ENCODE measurements at places on chromosomes 16 and 17. TPM values are rescaled to one million over a fixed set of nuclear protein-coding genes. Genes with fewer than 3 reads are reported as not detected.

C17orf113 gene
- total RNA-seq, result 3.1 TPM

MMP28 gene
- 18.5 TPM for total RNA-seq

PERCC1 gene
- not detected for total RNA-seq

ST6GALNAC2 gene
- 26.0 TPM for total RNA-seq

GINS2 gene
- total RNA-seq, result 5.4 TPM

GLTPD2 gene
- not detected for total RNA-seq

GUCY2D gene
- 0.39 TPM for total RNA-seq

GRCh38 chr17:31550389-31551056, 159.0 kb downstream of the RAB11FIP4 start:
- DNase-seq, result no peak

DNA sequence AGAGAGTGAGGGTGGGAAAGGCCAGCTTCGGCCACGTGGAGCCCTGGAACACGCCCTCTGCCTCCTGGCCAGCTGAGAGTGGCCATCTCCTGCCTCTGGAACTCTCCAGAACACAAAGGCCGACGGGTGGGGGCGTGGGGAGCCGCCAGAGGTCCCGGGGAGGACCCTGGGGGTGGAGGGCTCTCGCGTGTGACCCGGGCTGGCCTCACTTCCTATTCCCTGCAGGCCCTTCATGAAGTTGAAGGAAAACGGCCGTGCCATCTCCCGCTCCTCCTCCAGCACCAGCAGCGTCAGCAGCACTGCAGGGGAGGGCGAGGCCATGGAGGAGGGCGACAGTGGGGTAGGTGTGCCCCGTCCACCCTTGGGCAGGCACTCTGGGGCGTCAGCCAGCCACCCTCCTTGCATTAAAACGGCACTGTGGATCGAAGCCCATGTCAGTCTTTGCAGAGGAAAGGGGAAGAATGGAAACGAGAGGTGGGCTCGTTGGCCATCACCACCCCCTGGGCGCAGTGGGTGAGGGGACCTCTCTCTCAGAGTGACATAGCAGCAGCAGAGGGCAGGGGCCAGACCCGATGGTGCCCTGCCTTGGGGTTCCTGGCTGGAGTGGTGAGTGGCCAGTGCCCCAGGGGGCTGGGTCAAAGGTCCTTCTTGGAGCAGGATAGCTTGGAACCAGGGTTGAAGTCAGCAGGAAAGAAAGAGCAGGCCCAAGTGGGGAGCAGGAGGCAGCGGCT, 37.1 kb downstream of the OR1D5 start:
- no peak for DNase-seq

GRCh38 chr17:51428668-51429495, 168.5 kb downstream of the UTP18 start:
- DNase-seq, result no peak

- DNase-seq, result no peak
Measured at GRCh38 chr16:31253642-31254045, 6.1 kb upstream of the ITGAM start.

GRCh38 chr17:39027455-39028035, 60.3 kb upstream of the FBXO47 start:
- peak; percentile 43 for DNase-seq

DNA sequence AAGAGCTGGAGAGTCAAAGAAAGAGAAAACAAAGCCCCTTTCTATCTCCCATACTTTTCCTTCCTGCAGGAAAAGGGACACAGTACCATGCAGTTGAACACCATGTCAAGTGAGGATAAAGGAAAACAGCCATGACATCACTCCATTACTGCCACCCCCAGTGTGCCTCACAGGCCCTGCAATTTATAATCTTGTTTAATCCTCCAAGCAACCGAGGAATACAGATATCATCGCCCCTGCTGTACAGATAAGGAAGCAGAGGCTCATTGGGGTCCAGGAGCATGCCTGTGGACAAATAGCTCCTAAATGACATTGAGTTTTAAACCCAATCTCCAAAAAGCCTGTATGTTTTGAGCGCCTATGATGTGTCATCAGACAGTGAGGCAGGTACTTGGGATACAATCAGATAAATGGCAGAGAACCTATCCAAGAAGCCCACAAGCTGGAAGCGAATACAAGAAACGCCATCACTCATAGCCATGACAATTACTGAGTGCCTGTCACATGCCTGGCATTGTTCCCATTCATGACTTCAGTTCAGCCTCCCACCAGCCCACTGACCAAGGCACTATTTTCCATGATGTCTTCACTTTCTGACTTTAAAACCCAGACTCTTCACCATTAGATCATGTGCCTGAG, 45.5 kb downstream of the CPPED1 start:
- peak; percentile 75 for DNase-seq

- DNase-seq, result no peak
Measured at GRCh38 chr16:57273359-57273758, 11.1 kb downstream of the PLLP start.

- no peak for DNase-seq
Measured at GRCh38 chr17:8062807-8063483, 24.1 kb downstream of the ALOX15B start.

DNA sequence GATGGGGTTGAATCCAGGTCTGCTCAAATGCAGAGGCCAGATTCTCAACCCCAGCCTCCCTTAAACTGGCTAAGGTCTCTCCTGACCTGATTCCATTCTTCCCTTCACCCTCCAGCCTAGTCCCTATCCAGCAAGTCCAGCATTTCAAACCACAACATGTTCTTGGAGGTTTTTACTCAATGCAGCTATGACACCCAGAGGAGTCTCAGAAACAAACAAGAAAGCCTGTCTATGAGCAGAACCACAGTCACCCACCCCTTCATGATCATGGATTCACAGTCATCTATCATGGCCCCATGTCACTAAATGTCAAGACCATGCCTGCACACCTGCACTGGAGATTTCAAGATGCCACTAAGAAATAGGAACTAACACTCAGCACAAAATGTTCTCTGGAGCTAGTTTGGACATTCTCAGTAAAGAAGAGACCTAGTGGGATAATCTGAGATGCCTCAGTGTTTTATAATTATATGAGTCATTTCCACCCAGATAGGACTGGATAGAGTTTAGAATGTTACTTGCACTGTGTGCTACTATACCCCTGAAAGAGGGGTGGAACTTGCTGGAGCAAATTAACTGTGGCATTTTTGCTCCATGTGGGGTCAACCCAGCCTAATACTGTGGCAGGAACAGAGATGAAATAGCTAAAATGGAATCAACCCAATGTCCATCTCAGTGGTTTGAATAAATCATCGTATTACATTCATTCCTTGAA, 9.5 kb upstream of the METTL22 start:
- DNase-seq, result no peak

GRCh38 chr16:17331071-17331607, 139.6 kb downstream of the XYLT1 start:
- no peak for DNase-seq

DNA sequence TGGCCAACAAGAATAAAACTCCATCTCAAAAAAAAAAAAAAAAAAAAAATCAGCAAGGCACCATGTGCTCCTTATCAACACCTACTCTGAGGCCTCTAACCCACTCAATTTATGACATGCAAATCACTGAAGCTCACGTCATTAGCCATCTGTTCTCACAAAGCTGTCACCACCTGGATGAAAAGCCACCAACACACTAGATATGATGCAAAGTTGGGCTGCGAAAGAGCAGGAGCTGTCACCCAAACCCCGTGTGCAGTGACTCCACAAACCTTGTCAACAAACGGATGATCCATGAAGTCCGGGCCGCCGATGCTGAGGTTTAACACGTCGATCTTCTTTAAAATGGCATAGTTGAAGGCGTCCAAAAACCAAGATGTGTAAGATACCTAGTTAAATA, 25.3 kb downstream of the MBTPS1 start:
- peak; percentile 35 for DNase-seq

DNA sequence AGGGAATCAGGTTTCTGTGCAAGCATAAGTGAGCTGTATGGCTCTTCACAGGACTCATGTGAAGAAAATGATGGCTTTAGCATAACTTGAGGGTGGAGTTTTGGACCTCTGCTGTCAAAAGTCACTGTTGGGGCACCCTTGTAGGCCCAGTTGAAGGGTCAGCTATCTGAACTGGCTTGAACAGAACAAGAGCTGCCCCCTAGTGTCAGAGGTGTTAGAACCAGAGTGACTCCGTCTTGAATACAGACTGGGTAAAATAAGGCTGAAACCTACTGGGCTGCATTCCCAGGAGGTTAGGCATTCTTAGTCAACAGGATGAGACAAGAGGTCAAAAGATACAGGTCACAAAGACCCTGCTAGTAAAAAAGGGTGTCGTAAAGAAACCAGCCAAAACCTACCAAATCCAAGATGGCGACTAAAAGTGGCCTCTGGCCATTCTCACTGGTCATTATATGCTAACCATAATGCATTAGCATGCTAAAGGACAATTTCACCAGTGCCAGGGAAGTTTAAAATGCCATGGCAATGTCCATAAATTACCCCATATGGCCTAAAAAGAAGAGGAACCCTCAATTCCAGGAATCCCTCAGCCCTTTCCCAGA, 484.0 kb upstream of the ERCC4 start:
- no peak for DNase-seq

GRCh38 chr17:77827511-77827910, 131.0 kb upstream of the TNRC6C start:
- no peak for DNase-seq

DNA sequence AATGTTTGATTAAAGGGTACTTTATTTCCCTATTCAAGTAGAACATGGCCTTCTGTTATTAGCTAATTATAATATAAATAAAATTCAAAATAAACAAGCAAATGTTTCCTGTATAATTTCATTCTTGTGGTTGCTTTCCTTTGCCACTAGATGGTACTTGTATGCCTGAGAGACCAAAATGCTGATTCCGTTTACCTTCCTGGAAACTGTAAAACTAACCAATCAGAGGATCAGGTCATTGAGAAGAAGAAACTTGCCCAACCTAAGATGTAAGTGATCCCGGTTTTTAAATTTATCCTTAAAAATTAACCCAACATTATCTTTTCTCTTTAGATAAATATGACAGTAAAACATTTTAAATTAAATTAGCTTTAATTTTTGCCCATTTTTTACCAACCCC, 8.1 kb upstream of the ABCA5 start:
- no peak for DNase-seq

- DNase-seq, result no peak
Measured at GRCh38 chr17:57832314-57833178, 17.3 kb downstream of the MRPS23 start.

GRCh38 chr17:33302394-33302793, 9.3 kb upstream of the ASIC2 start:
- DNase-seq, result no peak

GRCh38 chr16:56340416-56340815, 84.9 kb downstream of the AMFR start:
- no peak for DNase-seq

DNA sequence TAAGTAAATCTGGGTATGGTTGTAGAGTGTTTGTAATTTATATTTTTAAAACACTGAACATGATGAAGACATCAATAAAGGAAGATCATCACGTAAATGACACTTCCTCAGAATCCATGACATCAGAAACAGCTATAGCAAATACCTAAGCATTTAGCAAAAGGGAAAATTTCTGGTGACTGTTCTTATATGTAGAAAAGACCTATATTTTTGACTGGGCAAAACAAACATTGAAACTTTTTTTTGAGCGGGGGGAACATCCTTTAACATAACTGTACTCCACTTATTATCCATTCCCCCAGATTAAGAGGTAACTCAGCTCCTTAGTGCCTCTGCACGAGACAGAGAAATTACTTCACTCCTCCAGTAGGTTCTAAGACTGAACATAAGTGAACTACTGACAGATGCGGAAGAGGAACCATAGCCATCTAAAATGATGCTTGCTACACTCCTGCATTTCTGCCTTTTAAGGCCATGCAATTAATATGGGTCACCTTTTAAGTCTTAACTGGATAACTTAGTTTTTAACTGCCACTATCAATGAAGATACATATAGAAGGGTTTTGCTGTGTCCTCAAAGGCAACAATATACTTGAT, 9.4 kb downstream of the CRYBA1 start:
- DNase-seq, result no peak

- no peak for DNase-seq
Measured at GRCh38 chr17:77927777-77928518, 30.6 kb upstream of the TNRC6C start.

DNA sequence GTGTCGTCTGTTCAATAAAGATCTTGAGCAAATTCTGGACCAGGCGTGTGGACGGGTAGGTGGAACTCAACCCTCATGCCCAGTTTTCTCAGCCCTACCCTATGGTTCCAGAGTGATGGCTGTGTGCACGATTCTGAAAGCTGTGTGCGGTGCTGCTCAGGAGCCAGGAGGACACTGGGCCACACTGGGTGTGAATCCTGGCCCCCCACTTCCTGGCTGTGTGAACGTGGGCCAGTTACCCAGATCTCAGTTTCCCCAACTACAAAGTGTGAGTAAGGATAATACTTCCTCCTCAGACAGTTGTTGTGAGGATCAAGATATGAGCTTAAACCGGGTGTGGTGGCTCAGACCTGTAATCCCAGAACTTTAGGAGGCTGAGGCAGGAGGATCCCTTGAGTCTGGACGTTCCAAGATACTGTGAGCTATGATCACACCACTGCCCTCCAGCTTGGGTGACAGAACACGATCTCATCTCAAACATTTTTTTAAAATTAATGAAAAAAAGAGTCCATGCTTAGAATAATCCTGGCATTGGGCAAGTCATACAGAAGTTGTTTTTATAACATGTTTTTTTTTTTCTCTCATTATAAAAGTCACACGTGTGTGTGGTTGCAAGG, 14.7 kb upstream of the MPRIP start:
- no peak for DNase-seq

DNA sequence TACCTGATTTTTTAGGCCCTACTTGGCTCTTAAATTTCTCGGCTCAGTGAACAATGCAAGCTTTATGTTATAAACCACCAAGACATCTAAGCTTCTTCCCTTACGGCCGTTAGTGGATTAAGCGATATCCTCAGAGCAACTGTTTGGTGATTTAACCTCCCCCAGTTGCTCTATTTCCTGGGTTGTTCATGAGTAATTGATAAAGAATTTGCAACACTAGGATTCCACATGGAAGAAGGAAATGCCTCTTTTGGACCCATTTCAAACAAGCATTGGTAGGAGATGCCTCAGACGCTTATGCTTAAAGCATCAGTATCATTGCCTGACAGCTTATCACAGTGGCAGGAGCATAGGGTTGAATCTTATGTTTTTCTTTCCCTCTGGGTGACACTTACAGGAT, 65.3 kb downstream of the RBFOX1 start:
- DNase-seq, result no peak

- no peak for DNase-seq
Measured at GRCh38 chr17:82287868-82288801, 14.6 kb upstream of the CSNK1D start.

DNA sequence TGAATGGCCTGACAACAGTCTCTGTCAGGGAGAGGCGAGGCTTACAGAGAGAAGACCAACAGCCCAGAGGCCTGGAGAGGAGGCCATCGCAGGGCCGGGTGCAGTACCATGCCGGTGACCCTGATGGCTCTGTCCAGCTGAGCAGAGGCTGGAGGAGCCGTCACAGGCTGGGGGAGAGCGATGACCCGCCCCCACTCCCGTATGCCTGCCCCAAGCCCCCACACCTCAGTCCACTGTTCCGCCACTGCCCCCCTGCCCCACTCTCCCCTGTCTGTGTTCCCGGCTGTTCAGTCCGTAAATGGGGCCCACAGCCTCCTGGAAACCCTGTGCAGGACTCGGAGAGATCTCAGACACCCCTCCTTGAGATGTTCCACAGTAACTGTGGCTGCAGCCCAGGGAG, 12.8 kb upstream of the FAM83G start:
- no peak for DNase-seq

Measured in spinal cord (tissue), 10 donors.